ENCODE measurements at places on chromosomes 13 and 19.
A peak's percentile ranks its signal among the peaks of the same experiment; 100 is the strongest.

GRCh38 chr19:50975766-50976165 is 6.4 kb upstream of the KLK6 start:
- no peak for DNase-seq

- no peak for DNase-seq
These were observed 19.7 kb upstream of the SYCN start for GRCh38 chr19:39223703-39224279.

- no peak for DNase-seq
These were observed 2.0 kb upstream of the MEIS3 start for GRCh38 chr19:47421244-47421786.

GRCh38 chr19:17282488-17283125 is 906 bp downstream of the ANKLE1 start:
- DNase-seq: peak; percentile 65

DNA sequence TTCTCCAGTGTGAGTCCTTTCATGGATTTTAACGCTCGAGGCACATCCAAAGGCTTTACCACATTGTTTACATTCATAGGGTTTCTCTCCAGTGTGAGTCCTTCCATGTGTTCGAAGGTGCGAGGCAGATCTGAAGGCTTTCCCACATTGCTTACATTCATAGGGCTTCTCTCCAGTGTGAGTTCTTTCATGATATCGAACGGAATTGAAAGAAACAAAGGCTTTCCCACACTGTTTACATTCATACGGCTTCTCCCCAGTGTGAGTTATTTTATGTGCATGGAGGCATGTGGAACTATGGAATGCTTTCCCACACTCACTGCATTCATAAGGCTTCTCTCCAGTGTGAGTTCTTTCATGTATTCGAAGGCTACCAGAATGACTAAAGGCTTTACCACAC is 5.2 kb upstream of the ZNF20 start:
- no peak for DNase-seq

Data from stimulated activated CD4-positive, alpha-beta T cell treated with anti-CD3 and anti-CD28 coated beads, Interleukin-1b, Interleukin-23, amount 100 ng/mL, for 1 hour (primary cell).